ENCODE measurements at places on chromosomes 4 and X.
A peak's percentile ranks its signal among the peaks of the same experiment; 100 is the strongest.

- DNase-seq: no peak
These were observed 142.2 kb downstream of the HS3ST1 start for GRCh38 chr4:11286533-11286932.

DNA sequence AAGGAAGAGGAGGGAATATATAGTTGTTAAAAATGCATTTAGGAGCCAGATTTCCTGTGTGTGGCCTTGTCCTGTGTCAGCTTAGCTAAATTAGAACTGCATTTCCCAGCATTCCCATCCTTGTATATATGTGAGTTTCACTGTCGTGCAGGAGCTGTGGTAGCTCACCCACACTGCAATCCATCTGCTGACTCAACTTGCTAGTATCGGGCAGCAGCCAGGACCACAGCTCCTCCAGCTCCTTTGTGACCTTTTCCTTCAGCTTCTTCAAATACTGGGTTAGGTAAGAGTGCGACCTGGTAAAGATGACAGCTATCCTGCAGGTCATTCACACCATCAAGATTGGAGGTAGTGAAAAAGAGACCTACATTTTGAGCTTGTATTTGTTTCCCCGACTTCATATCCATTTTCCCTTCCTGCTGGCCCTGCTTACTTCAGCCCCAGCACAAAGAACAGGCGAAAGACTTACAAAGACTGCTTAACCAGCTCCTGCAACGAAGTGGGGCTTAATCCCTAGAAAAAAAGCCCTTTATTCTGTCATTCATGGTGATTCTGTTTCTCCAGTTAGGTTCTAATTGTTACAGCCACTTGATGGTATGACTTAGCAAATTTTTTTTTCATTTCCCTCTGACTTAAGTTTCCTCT is 11.4 kb downstream of the ASIC5 start:
- DNase-seq: no peak

- DNase-seq: no peak
These were observed 170.4 kb upstream of the FGF16 start for GRCh38 chrX:77276742-77277141.

- no peak for DNase-seq
These were observed 10.5 kb downstream of the TEX13B start for GRCh38 chrX:107971636-107972035.

GRCh38 chrX:74195605-74196004 is 108.4 kb upstream of the ZCCHC13 start:
- no peak for DNase-seq

GRCh38 chrX:31606771-31607170 is 534.9 kb upstream of the FTHL17 start:
- DNase-seq: no peak

- DNase-seq: no peak
These were observed 13.9 kb downstream of the SASH3 start for GRCh38 chrX:129793604-129794191.

- DNase-seq: no peak
These were observed 230.1 kb upstream of the GALNTL6 start for GRCh38 chr4:171582961-171583581.

DNA sequence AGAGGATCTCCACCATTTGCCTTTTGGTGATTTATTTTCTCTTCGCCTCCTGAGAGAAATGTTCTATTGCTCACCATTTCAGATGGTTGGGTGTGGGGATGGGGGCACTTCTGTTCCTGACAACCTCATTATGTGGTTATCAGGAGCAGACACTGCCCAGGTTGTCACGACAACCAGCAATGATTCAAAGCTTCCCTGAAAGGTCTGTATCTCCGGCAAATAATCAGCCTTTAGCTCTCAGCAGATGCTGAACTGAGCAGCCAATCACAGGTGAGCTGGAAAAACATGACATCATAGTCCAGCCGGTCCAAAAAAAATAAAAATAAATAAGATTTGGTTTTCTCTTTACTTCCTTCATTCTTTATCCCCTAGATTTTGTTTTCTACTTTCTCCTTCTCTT is 5.5 kb upstream of the PAK3 start:
- DNase-seq: no peak

DNA sequence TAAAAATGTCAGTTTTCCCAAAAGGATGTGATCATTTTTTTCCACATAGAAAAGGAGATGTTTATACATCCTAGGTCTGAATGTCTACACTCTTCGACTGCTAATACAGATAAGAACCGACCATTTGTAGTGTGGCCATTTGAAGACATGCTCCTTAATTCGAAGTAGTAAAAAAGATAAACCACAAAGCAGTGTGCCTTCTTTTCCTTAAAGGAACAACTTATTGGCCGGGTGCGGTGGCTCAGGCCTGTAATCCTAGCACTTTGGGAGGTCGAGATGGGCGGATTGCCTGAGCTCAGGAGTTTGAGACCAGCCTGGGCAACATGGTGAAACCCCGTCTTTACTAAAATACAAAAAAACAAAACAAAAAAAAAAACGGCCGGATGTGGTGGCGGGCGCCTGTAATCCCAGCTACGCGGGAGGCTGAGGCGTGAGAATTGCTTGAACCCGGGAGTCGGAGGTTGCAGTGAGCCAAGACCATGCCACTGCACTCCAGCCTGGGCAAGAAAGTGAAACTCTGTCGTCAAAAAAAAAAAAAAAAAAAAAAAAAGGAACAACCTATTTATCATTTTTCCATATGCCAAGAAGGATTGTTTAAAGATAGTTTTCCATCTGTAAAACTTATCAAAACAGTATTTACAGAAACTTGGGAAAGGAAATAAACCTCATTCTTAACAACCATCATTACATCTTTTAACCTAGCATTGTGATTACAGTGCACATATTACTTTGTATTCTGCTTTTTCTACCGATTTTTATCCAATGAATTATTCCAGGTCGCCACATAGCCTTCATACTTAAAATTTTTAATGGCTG is 2.6 kb downstream of the INTS6L start:
- no peak for DNase-seq

- no peak for DNase-seq
These were observed 2.1 kb downstream of the JAKMIP1 start for GRCh38 chr4:6198278-6198677.

- DNase-seq: no peak
These were observed at the start of gene RENBP for GRCh38 chrX:153944140-153944799. Gene RENBP (minus strand): TSS chrX:153944643. CDS start chrX:153944610, 33 bp downstream.

GRCh38 chrX:81202456-81202819 is 536 bp downstream of the SH3BGRL start:
- no peak for DNase-seq

DNA sequence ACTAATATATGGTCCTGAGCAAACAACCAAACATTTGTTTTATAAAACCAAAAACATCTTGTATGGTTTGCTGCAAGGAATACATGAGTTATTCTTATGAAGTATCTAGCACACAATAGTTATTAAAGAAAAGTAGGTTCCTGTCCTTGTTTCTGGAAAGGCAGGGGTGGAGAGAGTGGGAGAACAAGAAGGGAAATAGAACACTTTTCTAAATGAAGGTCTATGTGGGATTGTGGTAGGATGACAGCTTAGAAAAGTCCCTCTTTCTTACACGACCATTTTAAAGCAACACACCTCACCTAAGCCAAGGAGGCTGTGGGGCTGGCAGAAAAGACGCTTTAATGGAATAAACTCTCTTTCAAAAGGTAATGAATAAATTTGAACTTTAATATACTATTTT is 164.6 kb downstream of the ARAP2 start:
- DNase-seq: no peak

GRCh38 chr4:113760094-113760794 is 1.3 kb downstream of the CAMK2D start:
- peak; percentile 20 for DNase-seq

DNA sequence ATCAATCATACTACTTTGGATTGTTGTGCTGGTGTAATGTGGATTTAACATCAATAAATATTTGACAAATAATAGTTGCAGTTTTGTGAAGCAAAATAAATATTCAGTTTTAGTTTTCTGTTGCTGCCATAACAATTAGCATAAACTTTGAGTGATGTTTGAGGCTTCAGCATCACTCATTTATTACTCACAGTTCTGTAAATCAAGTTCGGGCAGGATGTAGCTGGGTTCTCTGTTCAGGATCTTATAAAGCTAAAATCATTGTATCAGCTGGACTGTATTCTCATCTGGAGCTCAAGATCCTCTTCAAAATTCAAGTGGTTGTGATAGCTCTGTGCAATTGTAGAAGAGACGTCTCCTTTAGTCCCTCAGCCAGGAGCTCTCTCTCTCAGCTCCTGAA is 81.7 kb downstream of the CBR4 start:
- no peak for DNase-seq

- peak; percentile 58 for DNase-seq
These were observed 536 bp downstream of the OTUD5 start for GRCh38 chrX:48956728-48957414.

DNA sequence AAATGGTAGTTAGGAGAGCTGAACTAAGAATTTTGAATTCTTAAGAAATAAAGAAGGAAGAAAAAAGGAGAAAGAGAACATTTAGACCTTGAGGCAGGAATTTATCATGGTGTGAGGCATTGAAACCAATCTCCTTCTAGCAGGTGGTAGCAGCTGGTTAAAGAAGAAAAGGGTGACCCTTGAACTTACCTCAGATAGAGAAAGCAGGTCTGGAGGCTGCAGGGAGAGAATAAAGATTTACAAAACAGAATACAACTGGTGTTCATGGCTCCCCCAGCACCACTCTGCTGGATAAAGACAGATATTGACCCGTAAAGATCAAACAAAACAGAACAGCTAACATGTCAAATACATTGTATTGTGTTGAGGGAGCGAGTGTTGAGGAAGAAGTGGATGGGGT is 56.0 kb downstream of the NCAPG start:
- DNase-seq: no peak
